Fibroblast of skin of left biceps (primary cell): ENCODE measurements at places on chromosomes 11 and 22.

- no peak for DNase-seq
Observed at GRCh38 chr11:65535102-65535501, 10.2 kb downstream of the SCYL1 start.

- DNase-seq, result no peak
Observed at GRCh38 chr11:13287036-13287435, 9.4 kb downstream of the BMAL1 start.

GRCh38 chr22:31501738-31502137 is 5.4 kb downstream of the SFI1 start:
- DNase-seq, result no peak

- DNase-seq, result no peak
Observed at GRCh38 chr11:36056160-36056751, 112.4 kb downstream of the LDLRAD3 start.

GRCh38 chr11:19380375-19380774 is 139.6 kb upstream of the E2F8 start:
- DNase-seq, result peak; percentile 33

GRCh38 chr22:40400159-40400558 is 29.8 kb downstream of the SGSM3 start:
- DNase-seq, result no peak

GRCh38 chr11:72436661-72437060 is 2.3 kb upstream of the CLPB start:
- DNase-seq, result no peak

- DNase-seq, result no peak
Observed at GRCh38 chr11:120722524-120722923, 211.0 kb downstream of the GRIK4 start.

DNA sequence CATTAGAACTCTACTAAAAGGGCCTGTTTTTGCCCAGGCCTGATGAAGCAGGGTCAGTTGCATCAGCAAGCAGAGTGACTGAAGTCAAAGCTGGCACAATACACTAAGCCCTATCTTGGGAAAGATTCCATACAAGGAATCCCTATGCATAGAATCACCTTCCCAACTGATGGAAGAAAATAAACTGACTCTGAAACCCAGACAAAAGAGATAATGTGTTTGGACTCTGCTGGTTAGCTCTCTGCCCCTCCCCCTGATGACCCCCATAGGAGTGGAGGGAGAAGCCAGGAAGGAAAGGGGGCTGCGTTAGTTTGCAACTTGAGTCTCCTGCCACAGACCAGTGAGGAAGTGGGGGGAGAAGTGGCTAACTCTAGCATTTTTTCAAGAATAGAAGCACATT is 32.9 kb downstream of the GALNT18 start:
- no peak for DNase-seq

DNA sequence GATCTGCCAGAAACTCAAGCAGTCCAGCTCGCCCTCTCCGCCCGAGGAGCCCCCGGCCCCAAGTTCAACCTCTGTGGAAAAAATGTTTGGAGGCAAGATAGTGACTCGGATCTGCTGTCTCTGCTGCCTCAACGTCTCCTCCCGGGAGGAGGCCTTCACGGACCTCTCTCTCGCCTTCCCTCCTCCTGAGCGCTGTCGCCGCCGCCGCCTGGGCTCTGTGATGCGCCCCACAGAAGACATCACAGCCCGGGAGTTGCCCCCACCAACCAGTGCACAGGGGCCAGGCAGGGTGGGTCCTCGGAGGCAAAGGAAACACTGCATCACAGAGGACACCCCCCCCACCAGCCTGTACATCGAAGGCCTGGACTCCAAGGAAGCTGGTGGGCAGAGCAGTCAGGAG is 20.8 kb downstream of the USP35 start:
- no peak for DNase-seq

DNA sequence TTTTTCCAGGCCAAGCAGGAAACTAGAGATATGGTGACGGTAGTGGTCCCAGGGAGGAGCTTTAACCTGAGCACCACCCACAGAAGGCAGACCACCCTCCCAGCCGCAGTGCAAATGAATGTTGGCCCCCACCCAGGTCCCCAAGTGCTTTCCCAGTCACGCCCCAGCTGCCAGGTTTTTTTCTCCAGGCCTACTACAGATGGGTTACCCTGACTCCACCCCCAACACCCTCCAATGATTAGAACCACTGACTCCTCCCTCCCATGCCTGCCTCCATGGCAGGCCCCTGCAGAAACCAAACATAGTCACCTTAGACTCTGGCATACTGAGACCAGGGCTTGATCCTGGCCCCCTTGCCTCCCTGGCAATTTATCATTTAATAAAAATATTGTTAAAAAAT is 58.7 kb upstream of the CHST1 start:
- no peak for DNase-seq

- DNase-seq, result no peak
Observed at GRCh38 chr11:74268456-74268855, 43.0 kb downstream of the P4HA3 start.

DNA sequence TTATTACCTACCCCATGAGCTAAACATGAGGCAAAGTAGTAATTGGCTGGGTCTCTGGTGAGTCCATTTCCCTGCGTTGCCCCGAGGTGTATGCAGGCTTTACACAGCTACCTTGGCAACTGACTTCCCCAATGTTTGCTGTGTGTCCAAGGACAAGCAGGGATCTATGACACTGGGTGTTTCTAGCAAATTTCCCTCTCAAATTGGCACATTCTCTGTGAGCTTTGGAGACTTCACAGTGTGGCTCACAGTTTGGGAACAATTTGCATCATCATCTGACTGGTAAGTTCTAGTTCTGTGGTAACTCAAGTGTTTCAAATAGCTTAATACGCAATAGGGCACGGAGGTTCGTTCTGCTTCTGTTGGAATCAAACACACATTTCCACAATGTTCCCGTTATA is 12.5 kb downstream of the NNMT start:
- no peak for DNase-seq

DNA sequence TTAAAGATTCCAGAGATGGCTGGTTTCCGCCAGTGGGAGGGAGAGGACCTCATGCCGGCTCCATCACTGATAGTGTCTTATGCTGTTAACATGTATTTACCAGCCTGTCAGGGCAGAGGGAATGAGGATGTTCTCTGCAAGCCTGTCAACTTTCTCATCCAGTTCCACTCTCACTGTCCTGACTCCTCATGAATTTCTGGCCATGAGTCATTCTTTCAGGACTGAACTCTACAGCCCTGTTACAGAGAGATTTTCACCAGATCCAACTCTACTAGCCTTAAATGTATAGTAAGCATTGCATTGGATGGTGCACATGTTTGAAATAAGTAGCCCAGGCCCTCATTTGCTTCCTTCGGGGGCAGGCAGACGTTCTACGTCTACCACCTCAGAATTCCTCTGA is 387.7 kb downstream of the TMEM135 start:
- no peak for DNase-seq

DNA sequence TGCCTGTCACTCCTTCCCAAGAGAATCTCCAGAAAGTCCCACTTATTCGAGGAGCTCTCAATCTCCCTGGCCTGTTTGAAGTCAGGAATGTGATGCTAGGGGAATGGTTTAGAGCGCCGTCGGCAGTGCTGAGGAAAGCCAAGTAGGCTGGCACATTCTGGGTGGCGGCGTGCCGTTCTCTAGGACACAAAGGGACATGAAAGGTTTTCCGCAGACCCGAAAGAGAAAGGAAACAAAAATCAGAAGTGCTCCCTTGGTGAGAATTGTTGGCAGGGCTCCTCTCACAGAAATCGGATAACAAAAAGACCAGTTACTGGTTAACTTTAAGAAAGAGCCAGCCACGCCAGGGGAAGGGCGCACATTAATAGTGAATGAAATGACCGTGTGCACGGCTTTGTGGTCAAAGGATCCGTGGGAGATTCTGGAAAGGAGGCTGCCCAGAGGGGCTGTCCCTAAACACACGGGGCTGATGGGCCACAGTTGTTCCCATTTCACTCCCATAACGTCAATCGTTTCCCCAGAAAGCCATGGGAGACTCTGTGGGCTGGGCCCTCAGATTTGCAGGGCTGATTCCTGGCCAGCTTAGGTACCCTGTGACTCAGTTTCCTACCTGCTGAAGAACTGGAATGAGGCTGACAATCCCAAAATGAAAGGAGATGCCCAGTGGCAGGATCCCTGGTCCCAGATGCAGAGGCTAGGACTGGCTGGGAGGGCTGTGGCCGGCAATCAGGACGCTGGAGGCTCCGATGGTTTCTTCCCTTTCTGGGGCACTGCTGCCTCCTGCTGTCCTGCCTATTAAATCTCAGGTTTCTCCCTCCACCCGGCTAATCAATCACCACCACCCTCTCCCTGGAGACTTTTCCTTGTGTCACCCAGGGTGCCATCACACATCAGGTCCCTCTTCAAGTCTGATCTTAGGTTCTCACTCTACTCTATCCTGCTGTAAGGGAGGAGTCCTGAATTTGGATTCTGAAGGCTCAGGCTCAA is 82.3 kb downstream of the RCN1 start:
- peak; percentile 18 for DNase-seq

DNA sequence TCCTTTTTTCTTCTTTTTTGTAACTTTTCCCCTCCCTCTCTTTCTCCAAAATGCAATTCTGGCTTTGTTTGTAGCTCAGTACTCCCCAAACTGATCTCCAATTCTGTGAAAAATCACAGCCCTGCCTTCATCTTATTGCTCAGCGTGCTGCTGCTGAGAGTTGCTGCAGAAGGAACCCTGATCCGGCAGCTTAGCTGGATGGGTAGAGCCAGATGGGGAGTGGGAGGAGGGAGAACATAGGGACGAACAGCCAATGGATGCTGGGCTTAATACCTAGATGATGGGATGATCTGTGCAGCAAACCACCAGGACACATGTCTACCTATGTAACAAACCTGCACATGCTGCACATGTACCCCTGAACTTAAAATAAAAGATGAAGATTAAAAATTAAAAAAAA is 47.5 kb upstream of the E2F8 start:
- DNase-seq, result no peak

DNA sequence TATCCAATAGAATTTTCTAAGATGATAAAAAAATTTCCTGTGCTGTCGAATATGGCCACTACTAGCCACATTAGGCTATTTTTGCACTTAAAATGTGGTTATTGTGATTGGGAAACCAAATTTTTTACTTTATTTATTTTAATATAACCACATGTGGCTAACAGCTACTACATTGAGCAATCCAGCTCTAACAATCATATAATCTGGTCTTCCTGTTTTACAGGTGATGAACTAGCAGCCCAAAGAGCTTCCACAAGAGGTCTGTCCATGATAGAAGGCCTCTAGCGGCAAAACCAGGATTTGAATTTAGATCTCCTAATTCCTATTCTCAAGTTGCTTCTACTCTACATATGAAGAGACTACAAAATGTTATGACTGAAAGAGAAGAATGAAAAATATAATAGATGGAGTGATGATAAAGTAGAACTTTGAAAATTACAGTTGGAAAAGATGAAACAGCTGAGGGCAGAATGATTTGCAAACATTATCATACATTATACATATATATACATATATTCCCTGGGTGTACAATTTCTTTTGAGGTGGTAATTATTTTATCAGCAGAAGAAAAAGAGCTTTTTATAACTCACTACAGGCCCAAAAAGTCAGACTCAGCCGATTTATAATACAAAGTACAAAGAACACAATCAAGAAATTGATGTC is 363.5 kb upstream of the PITPNB start:
- peak; percentile 55 for DNase-seq

DNA sequence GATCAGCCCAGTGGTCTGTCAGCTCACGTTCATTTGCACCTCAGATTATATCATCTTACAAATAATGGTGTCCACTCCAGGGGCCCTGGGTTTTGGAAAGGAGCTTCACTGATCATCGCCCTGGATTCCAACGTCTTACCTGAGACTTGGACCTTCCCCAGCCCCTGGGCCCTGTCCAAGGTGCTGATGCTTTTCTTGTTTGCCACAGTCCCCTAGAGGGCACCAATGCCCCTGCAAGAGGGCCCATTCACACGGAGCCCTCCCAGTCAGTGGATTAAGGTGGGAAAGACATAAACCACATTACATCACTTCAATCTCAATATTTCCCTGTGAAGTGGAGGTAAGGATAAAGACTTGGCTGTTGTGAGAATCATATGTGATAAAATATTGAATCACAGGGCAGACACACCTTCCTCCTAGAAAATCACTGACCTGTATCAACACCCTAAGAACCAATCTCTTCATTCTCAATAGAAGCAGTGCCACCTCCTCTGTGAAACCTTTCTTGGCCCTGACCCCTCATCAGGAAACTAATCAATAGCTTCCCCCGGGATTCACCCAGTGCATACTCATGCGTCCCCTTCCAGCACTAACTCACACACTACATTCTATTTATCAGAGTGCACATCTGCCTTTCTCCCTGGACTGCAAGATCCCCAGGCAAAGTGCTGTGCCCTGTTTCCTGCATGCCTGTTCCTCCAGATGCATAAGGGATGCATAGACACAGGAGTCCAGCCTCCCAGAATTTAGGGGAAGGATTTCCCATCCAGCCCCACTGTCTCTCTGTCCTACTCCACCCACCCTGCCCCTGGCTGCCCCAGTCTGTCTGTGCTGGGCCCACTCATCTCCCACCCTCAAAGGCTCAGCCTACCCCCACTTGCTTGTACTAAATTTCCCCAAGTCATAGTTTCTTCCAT is 167.0 kb downstream of the BUD13 start:
- no peak for DNase-seq

DNA sequence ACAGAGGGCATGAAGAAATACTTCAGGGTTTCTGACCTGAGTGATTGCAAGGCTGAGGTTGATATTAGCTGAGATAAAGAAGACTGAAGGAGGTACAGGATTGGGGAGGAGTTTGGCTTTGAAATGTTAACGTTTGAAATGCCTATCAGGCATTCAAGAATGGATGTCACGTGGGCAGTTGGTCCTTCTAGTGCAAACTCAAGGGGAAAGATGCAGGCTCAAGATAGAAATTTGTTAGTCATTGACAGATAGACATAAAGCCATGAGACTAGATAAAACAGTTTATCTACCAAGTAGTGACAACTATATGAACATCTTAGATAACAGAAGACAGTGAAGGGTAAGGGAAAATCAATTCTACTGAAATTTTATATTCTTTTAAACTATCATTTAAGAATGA is 23.1 kb downstream of the TTC17 start:
- no peak for DNase-seq

GRCh38 chr22:48579043-48579927 is 1248.4 kb downstream of the BRD1 start:
- DNase-seq, result peak; percentile 32
